ENCODE measurements at places on chromosomes 5 and 9.

- no peak for DNase-seq
Observed at GRCh38 chr9:35106343-35106730, 3.4 kb upstream of the STOML2 start.

GRCh38 chr5:141992349-141992963 lies 20.4 kb downstream of the GNPDA1 start:
- peak; percentile 37 for DNase-seq

DNA sequence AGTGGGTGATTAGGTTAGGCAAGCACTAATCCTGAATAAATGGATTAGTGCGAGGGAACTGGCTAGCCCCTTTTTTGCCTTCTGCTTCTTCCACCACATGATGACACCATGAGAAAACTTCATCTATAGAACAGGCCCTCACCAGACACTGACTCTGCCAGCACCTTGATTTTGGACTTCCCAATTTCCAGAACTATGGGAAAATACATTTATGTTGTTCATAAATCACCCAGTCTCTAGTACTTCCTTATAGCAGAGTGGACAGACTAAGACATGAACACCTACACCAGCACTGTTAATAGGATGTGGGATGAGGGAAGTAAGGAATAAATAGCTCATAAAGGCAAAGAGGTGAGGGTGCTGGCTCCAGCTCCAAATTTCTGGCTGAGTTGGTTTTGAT lies 1.4 kb downstream of the ZNF622 start:
- DNase-seq: no peak

DNA sequence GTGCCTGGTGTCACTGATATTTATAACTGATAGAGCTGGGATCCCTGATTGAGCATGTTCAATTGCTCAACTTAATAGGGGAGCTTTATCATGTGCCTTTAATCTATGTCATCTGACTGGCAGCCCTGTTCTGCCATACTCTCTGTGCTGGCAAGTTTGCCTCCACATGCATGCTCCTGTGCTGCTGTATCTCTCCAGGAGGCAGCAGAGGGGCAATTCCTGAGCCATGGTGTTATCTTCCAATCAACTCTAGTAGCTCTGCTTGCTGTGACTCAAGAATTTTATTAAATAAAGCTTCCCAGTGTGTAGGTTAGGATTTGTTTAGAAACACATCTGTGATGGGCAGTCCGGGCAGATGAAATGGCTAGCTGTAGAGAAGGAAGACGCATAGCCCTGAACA lies 642.0 kb downstream of the KIF4B start:
- DNase-seq: no peak

GRCh38 chr9:101418518-101419430 lies 16.8 kb downstream of the ALDOB start:
- no peak for DNase-seq

DNA sequence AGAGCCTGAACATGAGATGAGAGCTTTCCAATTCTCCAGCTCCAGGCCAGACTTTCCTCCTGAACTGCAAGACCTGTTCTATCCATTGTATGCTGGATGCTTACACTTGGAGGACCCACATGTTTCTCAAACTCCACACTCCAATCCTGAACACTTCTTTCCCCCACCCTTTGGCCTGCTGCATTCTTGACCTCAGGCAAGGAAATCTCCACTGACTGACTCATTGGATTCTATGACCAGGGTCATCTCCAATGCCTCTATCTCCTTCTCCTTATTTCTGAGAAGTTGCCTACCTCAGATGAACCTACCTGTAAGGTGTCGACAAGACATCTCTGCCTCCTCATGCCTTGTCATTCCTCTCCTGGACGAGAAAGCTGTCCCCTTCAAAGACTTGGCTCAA lies 153.6 kb downstream of the CRB2 start:
- DNase-seq: no peak

GRCh38 chr5:64865662-64866061 lies 96.9 kb downstream of the CWC27 start:
- DNase-seq: no peak

DNA sequence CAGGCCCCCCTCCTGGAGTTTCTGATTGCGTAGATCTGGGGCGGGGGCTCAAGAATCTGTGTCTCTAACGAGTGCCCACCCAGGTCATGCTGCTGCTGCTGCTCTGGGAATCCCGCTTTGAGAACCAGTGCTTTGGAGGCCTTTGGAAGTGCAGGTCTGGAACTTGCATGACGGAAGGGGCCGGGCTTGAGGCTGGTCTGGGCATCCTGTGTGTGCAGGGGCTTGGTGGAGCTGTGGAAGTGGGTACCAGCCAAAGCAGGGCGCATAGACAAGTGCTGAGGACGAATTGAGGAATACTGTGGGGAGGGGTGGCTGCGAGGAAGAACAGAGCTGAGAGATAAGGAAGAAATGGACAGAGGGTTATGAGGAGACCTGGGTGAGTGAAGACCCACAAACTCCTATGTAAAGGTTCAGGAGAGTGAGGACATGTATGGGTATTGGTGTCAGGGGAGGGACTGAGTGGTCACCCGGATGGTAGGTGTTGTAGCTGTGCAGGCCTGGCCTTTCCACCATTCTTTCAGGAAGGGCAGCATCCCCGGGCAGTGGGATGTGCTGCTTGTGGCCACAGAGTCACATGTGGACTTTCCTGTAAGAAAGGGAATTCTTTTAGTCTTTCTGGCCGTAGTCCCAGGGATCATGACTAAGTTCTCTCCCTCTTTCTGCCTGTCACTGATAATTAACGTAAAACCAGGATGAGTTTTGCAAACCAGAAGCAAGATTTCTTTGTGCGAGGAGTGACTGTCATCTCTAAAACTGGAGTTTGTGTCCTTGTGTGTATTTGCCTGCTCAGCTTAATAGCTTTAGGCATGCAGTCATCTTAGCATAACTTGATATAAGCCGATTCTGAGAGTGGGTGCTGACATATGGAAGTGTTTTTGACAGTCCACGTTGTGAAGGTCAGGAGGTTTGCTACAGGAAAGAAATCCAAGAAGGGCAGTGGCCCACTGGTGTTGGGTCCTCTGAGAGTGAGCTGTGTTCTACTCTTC lies 43.3 kb upstream of the TJP2 start:
- DNase-seq: peak; percentile 76

- no peak for DNase-seq
Observed at GRCh38 chr9:130023144-130023787, 19.7 kb downstream of the FNBP1 start.

- no peak for DNase-seq
Observed at GRCh38 chr9:106615118-106615889, 247.7 kb upstream of the ZNF462 start.

DNA sequence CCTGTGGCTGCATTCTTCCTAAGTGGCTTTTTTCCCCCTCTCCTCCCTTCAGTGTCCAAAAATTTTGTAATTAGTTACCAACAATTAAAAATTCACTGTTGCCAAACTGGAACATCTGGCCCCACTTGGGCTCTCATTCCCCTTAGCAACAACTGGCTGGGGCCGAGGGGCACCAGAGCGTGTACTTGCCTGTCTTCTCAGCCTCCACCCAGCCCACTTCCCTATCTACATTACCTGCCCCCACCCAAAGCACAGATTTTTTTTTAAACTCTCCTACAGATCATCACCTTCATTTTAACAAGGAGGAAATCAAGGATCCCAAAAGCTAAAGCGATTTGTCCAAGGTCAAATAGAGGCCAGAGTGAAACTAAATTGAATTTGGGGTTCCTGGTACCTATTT lies 278.8 kb downstream of the EBF1 start:
- DNase-seq: no peak
